ENCODE measurements at places on chromosomes 3 and 15.

DNA sequence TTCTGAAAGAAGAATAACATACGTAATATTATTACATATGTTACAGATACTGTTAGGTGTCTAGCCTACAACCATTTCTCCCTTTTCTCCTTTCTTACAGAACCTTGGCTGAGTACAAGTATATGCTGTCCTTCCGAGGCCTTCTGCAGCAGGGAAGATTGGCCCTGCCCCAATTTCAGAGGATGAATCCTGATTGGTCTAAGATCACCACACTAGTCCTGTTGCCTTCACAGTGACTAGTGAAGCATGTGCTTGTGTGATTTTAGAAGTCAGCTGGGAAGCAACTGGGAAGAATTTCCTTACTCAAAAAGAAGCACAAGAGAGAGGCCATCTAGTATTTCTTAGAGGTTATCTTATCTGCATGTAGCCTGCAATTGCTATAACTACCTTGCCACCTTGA is 30.6 kb upstream of the MECOM start:
- no peak for DNase-seq

DNA sequence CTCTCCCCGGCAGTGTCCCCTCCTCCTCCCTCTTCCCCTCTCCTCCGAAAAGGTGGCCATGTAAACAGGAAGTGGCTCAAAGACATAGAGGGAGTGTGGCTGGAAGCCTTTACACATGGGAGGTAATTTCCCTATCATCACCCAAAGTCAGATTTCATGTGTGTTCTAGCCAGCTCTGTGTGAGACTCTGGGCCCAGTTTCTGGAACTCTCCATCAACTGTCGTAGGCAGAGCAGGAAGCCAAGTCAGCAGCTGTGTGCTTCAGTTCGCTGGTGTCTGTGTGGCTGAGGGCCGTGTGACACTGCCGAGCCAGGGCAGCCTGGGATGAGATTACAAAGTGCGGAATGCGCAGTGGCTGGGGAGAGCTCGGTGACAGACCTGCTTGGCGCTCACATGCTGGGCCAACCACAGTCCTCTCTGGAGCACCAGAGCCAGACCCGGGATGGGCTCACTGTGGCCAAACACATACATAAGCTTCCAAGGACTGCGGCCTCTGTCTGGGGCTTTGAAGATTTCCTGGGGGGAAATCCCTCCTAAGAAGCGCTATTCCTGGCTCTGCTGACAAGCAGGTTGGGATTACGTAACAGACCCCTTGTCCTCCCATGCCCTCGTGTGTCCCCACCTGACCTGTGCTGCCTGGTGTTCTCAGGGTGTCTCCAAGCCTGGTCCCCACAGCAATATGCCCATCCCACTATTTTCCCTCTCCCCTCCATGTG is 50.7 kb downstream of the UMPS start:
- DNase-seq, result peak; percentile 84

GRCh38 chr15:90665288-90666134 is 51.6 kb upstream of the BLM start:
- peak; percentile 45 for DNase-seq

GRCh38 chr3:62962714-62963113 is 87.5 kb upstream of the CADPS start:
- no peak for DNase-seq

DNA sequence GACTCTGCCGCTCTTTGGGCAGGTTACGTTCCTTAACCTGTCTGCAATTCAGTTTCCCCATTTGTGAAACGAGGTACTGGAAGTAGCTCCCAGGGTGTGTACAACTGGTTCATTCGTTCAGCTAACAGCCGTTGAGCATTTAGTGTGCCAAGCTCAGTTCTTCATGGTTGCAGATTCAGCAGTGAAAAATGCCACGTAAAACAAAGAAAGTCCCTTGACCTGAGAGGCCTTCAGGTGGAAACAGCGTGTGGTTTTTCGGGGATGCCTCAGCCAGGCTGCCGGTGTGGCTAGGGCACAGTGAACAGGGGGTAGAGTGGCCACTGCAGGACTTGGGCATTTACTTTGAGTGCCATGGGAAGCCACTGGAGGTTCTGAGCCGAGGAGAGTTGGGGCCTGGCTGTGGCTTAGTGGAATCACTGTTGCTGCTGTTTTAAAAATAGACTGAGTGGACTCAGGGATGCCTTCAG is 4.7 kb downstream of the SYNM start:
- no peak for DNase-seq

All from cerebellar cortex (tissue), 1 donor.